ENCODE measurements at places on chromosomes 2 and 18.

GRCh38 chr2:143581134-143581533, 451.9 kb downstream of the ARHGAP15 start:
- no peak for DNase-seq

GRCh38 chr2:236321415-236321814, 57.2 kb upstream of the ASB18 start:
- no peak for DNase-seq

DNA sequence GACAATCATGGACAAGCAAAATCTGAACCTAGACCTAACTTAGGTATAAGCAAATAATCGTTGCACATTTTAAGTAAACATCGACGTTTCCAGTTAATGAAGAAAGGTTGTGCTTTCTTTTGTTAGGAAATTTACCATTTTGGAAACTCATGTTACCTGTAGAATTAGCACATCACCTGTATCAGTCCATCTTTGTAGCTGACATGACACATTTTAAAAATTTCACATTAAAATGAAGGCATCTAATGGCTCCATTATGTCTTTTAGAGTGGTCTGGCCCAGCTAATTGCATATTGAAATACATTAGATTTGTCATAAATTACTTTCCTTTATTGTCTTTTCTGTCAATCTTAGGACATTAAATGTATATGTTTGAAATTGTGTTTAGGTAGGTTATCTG, 119.0 kb upstream of the MGAT5 start:
- DNase-seq, result no peak

DNA sequence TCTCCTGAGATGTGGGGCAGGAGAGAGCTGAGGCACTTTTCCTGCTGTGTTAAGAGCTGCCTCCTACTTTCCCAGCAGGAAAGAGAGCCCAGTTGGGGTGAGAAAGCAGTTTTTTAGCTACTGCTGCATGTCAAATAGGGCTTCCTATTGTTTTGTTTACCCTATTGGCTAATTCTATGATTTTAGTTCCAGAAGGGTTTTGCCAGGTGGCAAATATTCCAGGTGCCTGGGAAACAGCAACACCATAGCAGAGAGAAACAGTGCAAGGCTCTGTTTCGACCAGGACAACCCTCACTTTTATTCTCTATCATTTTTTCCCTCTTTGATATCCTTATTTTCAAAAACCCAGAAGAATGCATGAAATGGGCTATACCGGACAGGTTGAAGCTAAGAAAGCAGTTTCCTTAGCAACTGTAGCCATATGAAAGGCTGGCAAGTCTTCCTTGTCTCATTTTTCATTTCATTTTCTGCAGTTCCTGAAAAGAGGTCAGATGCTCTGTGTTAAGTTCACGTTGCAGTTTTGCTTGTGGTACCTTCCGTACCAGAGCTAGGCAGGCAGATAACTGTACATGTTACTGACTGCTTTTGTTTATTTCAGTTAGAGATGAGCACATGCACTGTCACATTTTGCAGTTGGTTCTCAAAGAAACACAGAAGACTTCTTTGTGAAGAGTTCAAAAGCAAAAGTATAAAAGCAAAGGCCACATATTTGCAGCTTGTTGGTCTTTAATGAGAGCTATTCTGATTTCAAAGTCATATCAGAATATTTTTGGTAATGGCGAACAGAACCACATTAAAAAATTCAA, 84.8 kb downstream of the AQP4 start:
- DNase-seq, result no peak

- no peak for DNase-seq
Measured at GRCh38 chr2:234257859-234258561, 207.5 kb downstream of the SPP2 start.

GRCh38 chr2:158056875-158057274, 44.8 kb upstream of the UPP2 start:
- DNase-seq, result no peak

DNA sequence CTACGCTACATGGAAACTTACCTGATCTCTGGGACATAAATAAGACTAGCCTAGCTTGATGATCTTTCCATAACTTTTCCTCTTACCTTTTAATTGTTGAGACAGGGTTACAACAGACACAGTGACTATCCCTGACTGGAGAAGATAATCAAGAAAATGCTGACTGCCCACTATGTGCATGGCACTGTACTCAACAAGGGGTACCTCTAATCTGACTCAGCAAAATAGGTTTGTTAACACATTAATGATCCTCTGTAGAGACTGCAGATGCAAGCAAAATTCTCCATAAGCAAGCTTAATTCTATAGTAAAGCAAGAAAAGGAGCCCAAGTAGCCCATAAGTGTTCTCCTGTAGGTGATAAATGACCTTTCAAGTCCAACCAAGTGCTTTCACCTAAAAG, 25.5 kb downstream of the ACVR1C start:
- DNase-seq, result no peak

DNA sequence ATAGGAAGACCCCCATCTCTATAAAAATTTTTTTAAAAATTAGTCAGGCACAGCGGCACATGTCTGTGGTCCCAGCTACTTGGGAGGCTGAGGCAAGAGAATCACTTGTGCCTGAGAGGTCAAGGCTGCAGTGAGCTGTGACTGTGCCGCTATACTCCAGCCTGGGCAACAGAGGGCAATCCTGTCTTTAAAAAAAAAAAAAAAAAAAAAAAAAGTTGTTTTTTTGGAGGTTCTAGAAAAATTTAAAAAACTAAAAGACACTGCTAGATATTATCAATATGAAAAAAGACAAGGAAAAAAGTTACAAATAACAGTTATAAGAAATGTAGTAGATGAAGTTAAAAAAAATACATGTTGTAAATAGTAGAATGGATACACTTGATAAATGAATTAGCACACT, 56.1 kb upstream of the C2orf15 start:
- no peak for DNase-seq

- no peak for DNase-seq
Measured at GRCh38 chr2:18724371-18725145, 135.2 kb upstream of the NT5C1B start.

- DNase-seq, result no peak
Measured at GRCh38 chr2:201135386-201135785, 19.4 kb downstream of the CFLAR start.

- no peak for DNase-seq
Measured at GRCh38 chr18:6405237-6406074, 9.3 kb downstream of the L3MBTL4 start.

- DNase-seq, result no peak
Measured at GRCh38 chr2:148658807-148659722, 14.5 kb downstream of the EPC2 start.

- no peak for DNase-seq
Measured at GRCh38 chr2:65727816-65728215, 295.4 kb upstream of the SPRED2 start.

DNA sequence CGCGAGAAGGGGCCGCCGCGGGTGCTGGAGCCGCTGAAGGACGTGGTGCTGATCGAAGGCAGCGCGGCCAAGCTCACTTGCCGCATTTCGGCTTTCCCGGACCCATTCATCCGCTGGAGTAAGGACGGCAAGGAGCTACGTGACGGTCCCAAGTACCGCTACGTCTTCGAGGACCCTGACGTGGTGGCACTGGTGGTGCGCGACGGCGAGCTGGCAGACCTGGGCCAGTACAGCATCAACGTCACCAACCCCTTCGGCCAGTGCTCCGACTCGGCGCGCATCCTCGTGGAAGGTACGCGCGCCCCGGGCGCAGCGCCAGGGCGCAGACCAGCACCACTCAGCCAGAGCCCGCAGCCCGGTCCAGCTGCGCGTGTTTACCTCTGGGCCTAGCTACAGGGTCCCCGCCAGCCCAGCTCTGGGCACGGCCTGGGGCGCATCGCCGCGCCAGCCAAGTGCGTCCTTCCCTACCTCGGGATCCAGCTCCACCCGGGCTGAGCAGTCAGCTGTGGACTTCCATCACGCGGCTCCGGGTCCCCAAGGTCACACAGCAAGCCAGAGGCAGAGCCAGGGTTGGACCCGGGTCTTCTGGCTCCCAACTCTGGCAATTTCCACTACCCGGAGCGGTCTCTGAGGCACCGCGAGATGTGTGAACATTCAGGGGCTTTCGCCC, 1.7 kb upstream of the GMPPA start:
- DNase-seq, result no peak

DNA sequence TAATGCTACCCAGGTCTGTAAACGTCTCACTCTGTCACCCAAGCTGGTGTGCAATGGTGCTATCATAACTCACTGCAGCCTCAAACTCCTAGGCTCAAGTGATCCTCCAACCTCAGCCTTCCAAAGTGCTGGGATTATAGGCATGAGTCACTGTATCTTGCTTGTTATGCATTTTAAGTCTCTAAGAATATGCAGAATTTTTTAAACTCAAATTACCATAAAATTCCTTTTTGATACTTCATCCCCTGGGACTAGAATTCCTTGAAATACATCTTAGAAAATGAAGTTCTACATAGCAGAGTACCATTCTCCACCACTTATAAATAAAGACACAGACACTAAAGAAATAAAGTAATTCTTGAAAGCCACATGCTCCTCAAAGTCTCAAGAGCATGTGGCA, 30.2 kb upstream of the LRATD1 start:
- no peak for DNase-seq

DNA sequence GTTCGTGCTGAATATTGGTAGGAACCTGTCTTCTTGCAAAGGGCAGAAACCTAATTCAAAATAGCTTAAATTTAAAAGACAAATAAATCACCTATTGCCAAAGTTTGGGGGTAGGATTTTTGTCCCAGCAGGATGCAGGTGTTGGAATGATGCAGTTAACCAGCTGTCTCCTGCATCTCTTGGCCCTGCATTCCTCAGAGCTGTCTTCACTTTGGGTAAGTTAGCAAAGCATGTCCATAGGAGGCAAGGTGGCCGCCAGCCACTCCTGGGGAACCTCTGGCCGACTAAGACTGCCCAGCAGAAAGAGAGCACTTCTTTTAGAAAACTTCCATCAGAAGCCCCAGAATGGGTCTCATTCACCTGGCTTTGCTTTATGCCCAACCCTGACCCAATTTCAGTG, 20.5 kb upstream of the NYAP2 start:
- no peak for DNase-seq

- no peak for DNase-seq
Measured at GRCh38 chr2:187493877-187494568, 46.0 kb upstream of the CALCRL start.

DNA sequence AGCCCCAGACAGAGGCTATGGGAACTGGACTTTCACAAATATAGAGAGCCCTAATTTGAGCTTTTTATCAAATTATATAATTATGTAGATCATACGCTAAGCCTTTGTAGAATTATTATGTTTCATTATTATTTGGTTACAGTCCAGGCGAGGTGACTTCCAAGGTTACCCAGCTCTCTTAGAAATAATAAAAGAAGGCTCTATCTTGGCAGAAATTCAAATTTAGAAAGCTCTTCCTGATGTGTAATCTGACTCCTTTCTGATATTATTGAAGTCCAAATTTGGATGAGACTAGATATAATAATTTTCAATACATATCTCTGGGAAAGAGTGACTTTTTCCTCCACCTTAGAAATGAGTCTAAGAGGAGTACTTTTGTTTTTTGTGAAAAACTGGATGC, 4.8 kb upstream of the SLC38A11 start:
- no peak for DNase-seq

DNA sequence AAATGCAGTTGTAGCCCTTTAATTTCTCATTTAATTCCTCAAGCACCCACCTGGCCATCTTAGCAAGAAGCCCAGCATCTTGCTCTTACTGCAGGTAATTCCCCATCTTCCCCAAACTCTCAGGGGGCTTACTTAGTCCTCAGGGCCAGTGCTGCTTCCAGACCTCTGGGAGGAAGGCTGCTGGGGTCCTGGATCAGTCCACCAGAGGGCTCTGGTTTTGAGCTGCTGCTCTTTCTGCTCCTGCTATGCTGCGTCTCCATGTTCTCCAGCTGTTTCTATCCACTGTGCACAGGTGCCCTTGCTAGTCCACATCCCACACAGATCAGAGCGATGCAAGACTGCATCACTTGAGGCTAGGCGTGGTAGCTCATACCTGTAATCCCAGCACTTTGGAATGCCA, 34.5 kb upstream of the TMEM87B start:
- DNase-seq, result no peak

DNA sequence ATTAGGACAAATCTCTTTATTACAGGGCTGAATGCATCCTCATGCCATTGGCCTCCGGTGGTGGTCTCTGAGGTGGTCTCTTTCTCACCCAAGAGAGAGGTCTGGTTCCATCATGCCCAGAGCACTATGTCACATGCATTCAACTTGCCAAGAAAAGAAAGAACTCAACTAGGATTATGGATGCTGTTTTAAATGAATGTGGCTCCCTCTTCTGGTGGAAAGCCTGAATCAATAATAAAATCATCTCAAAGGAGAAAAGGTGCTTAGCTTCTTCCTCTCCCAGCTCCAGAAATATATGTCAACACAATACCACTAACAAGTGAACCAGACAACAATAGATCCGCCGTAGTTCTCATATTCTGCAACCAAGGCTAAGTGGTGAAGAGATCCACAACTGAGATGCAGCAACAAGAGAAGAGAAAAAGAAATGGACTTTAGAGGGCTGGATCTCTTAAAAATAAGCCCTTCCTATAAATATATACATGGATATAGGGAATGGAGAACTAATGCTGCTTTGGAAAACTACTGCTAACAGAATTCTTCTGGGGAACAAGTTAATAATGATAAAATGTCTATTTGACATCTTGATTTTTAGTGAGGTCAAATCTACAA, 396.8 kb downstream of the NCKAP5 start:
- DNase-seq, result peak; percentile 4

- no peak for DNase-seq
Measured at GRCh38 chr18:10377956-10378355, 76.5 kb upstream of the APCDD1 start.

DNA sequence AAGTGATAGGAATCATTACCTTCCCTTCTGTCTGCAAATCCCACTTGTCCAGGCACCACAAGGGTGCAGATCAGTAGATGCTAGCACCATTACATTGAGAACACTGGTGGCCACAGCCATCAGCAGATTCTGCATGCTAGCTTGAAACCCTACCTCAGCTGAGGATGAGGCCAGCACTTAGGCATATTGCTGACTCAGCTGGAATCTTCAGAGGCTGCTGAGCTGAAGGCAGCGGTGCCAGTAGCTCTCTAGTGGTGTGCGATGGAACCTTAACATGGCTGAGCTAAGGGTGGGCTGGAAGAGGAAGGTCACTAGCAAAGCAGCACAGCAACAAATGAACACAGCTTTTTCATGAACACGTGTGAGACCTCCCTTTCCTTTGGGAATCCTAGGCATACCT, 19.0 kb upstream of the CPO start:
- no peak for DNase-seq

- DNase-seq, result no peak
Measured at GRCh38 chr2:212424082-212424481, 114.5 kb downstream of the ERBB4 start.

GRCh38 chr18:79868811-79869541, 71.2 kb downstream of the KCNG2 start:
- DNase-seq, result no peak

DNA sequence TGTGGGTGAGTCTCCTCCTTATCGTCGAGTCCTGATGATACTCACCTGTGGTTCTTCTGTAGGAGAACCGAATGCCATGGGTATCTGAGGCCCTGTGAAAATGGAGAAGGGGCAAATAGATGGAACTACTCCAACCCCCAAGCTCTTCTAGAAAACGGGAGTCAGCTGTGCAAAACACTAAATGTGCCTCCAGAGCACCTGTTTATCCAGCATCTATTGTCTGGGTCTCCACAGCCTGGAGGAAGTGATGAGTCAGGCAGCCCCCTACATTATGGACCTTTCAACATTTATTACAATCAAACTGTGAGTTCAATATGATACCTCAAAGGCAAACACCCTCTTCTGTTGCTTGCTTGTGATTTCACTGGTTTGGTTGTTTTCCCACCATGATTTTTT, 9.8 kb upstream of the LRRFIP1 start:
- DNase-seq, result no peak

- DNase-seq, result no peak
Measured at GRCh38 chr2:17084877-17085276, 419.2 kb upstream of the CYRIA start.
